ENCODE measurements at places on chromosomes 4 and X. TPM values are rescaled to one million over a fixed set of nuclear protein-coding genes. Genes with fewer than 3 reads are reported as not detected.

The LINC00632 gene
- total RNA-seq = 173 TPM

The UCHL1 gene
- 8.4 TPM for total RNA-seq

The HSFX4 gene
- not detected for total RNA-seq

The PHF8 gene
- total RNA-seq = 26.4 TPM

DNA sequence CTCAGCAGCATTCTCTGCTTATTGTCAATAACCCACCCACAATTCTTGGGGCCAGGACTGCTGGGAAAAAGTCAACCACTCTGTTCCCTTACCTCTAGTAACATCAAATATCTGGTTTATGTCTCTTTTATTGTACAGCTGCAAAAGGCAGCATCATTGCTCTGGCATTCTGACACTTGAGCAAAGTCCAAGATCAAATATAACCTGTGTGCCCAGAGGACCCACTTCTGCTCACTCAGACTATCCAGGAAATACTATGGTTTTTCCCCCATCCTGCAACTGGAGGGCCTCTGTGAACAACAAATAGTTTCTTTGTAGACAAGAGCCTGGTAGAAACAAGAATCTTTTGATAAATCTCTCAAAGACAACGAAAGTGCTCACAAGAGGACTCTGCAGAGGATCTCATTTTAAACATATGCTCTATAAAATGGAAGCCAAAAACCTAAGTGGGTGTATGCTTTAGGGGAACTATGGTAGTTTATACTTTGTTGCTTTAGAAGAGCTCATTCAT, 154.7 kb downstream of the RAB28 start:
- no peak for DNase-seq

DNA sequence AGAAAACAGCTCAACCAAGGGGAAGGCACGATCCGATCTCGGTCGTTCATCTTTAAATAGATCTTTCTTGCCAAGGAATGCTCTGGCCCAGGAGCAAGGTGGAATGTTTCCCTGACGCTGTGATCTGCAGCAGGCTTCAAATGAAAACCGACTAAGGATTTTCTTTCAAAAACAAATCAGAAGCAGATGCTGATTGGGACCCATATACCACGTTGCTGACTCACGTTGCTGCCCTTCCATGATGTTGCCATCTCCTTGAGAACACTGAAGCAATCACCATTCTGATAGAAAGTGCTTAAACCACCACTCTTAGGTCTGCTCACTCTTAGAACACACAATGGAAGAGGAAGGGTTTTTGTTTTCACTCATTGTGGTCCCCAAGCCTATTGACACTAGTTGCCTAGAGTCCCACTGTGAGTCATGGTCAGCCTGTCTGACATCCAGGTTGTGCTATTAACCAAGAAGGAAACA, 26.1 kb downstream of the LAMTOR3 start:
- no peak for DNase-seq

DNA sequence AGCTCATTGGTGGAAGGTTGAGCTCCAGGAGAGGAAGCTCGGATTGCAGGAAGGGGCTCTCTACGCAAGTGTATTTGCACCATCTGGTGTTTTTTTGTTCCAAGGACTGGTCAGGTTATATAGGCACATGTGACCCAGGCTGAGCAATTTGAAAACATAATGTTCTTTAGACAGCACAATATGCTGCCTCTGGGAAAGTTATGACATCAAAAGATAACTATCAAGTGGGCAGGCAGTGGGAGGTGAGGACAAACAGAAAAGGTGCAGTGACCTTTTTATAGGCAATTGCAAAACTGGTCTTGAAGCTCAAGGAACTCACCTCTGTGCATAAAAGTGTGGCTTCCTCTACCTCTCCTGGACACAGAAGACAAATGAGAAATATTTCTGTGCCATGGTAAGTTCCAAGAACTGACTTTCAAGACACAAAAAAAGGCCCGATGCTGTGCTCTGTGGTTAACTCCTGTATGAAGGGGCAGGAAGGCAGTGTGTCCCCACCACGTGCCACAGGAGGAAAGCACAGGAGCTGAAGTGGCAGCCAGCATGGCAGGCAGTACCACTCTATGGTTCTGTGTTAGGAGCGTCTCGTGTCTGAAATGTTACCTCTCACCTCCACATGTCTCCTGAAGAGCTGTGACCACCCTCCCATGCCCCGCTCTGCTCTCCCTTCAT, 128.6 kb downstream of the SHROOM3 start:
- DNase-seq = no peak

DNA sequence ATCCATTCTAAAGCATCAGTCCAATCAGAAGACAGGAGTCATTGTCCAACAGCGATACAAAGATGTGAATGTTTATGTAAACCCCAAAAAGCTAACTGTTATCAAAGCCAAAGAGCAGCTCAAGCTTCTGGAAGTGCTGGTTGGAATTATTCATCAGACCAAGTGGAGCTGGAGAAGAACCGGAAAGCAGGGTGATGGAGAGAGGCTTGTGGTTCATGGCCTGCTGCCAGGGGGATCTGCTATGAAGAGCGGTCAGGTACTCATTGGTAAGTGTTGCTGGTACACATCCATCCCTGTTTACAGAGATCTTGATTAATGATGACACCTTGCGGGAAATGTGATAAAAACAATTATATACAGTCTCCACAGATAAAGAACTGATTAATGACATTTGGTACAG, 11.0 kb downstream of the INTU start:
- no peak for DNase-seq

GRCh38 chrX:39416547-39417260, 615.4 kb downstream of the MID1IP1 start:
- DNase-seq = no peak

DNA sequence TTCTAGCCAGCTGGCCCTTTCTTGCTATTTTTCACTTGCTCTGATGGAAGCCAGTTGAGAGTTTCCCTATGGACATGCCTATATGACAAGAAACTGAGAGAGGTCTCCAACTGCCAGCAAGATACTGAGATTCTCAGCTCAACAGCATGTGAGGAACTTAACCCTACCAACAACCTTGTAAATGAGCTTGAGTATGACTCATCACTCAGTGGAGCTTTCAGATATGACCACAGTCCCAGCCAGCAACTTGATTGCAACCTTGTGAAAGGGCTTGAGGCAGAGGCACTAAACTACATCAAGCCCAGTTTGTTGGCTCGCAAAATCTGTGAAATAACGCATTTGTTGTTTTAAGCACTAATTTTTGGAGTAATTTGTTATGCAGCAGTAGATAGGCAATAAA, 175.8 kb downstream of the COMMD8 start:
- no peak for DNase-seq
